ENCODE measurements at places on chromosomes 1 and 21. TPM values are rescaled to one million over a fixed set of nuclear protein-coding genes. Genes with fewer than 3 reads are reported as not detected.

- H3K36me3 ChIP-seq, result no peaks in the 10 kb centered on the region
- H3K27ac ChIP-seq, result no peak overlapping the region
- no peak overlapping the region for H3K4me3 ChIP-seq
- no peaks in the 10 kb centered on the region for H3K27me3 ChIP-seq
- H3K4me1 ChIP-seq, result no peaks in the 10 kb centered on the region
Observed at GRCh38 chr1:30857964-30858363, 50.6 kb downstream of the SDC3 start.

DNA sequence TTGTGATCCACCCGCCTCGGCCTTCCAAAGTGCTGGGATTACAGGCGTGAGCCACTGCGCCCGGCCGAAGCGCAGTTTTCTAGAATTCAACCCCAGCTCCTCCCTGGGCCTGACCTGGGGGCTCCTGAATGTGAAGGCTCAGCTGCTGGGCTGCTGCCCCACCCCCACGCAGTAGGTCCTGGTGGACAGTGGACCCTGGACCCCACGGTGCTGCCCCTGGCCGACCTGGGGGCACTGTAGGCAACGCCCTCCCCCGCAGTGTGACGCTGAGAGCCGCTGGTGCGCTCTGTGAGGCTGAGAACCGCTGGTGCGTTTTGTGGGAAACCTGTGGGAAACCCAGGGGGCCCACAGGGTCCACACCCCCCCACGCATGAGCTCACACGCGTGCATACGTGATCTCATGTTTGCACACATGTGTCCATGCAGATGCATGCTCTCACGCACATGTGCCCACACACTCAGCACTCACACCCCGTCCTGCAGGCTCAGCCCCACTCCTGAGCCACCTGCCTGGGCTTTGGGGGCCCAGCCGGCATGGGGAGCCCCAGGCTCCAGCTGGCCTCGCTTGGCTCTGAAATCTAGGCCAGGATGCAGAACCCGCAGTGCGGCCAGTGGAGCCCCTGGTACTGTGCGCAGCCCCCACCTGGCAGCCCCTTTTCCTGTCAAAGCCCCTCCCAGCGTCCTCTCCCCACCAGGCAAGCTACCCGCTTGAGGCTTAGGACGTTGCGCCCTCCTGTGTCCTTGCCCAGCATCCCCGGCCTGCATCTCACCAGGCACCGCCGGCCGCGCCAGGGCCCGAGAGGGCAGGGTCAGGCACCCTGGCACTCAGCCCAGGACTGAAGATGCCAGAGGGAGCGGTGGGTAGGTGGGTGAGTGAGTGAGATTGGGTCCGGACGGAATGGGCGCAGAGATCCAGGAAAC is 67.7 kb downstream of the COL18A1 start:
- H3K4me1 ChIP-seq, result peaks cover 22% of the 10 kb centered on the region
- H3K27me3 ChIP-seq, result no peaks in the 10 kb centered on the region
- H3K4me3 ChIP-seq, result no peak overlapping the region

GRCh38 chr1:26750428-26750827 is 37.3 kb upstream of the PIGV start:
- no peaks in the 10 kb centered on the region for H3K27me3 ChIP-seq
- H3K27ac ChIP-seq, result peak overlapping the region; percentile 43
- peaks cover 91% of the 10 kb centered on the region for H3K4me1 ChIP-seq
- DNase-seq, result no peak
- H3K4me3 ChIP-seq, result no peak overlapping the region
- peaks cover 65% of the 10 kb centered on the region for H3K36me3 ChIP-seq

DNA sequence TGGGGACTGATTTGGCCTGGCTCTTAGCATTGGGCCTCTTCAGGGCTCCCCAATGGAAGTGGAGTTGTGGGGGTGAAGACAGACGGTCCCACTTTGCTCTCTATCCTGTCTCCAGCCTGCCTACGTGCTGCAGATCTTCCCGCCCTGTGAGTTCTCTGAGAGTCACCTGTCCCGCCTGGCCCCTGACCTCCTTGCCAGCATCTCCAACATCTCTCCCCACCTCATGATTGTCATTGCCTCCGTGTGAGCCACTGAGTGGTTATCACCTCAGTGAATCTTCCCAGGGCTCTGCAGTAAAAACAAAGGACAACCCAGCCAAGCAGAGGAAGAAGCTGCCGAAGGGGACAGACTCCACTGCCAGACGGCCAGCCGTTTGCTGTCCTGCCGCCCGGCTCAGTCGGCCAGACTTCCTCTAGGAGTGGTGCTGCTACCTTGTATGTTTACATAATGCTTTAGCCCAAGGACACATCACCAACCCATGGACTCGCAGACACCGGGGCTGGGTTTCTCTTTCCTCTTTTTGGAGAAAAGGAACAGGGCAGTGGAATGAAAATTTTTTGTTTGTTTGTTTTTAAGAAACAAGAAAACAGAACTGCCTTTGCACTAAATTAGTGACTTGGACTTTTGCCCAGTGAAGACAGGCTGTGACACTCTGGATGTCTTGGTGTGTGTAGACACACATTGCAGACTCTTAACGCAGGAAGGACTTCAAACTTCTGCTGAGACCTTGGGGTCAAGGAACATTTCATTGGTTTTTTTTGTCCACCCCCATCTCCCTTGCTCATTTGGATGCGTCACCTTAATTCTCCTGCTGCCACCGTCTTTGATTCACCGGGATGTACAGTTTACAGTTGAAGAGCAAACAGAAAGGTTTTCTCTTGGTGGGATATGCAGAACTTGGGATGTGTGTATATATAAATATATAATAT is 36.5 kb downstream of the ZBTB17 start:
- peaks cover 100% of the 10 kb centered on the region for H3K36me3 ChIP-seq
- no peaks in the 10 kb centered on the region for H3K4me1 ChIP-seq
- no peak overlapping the region for H3K4me3 ChIP-seq
- H3K27me3 ChIP-seq, result no peaks in the 10 kb centered on the region
- DNase-seq, result peak; percentile 69
- H3K27ac ChIP-seq, result peak overlapping the region; percentile 59

GRCh38 chr1:16262067-16262466 is 25.1 kb upstream of the CPLANE2 start:
- H3K4me3 ChIP-seq, result no peak overlapping the region
- H3K4me1 ChIP-seq, result no peaks in the 10 kb centered on the region
- no peak for DNase-seq
- no peaks in the 10 kb centered on the region for H3K36me3 ChIP-seq
- H3K27ac ChIP-seq, result no peak overlapping the region

PROX1 gene
- total RNA-seq, result 4.6 TPM

MASP2 gene
- not detected for total RNA-seq
